Motor neuron (in vitro differentiated cells): ENCODE measurements at places on chromosomes 4 and X.

- no peak for ATAC-seq
These were observed 10.3 kb upstream of the VSIG4 start for GRCh38 chrX:66050140-66050569.

GRCh38 chr4:102439236-102439614, 61.9 kb upstream of the NFKB1 start:
- peak; percentile 73 for ATAC-seq

GRCh38 chrX:20352504-20352903, 85.8 kb upstream of the RPS6KA3 start:
- ATAC-seq, result no peak

GRCh38 chr4:6848717-6849305, 60.8 kb upstream of the TBC1D14 start:
- ATAC-seq, result no peak

GRCh38 chr4:37367901-37368300, 123.4 kb downstream of the NWD2 start:
- ATAC-seq, result no peak

DNA sequence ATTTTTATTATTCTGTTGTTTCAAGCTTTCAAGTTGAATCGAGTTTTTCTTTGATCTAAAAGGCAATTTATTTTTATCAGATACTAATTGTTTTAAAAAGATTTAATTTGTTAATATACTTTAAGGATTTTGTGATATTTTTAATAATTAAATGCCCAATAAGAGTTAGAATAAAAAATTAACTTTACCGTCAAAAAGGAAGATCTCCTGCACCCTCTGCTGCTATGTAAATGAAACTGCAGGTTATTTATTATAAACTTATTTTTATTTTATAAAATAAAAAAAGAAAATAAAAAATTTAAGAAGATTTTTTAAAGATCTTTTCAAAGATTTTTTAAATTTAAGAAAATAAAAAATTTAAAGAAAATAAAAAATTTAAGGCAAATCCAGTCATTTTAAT, 166.1 kb downstream of the CCSER1 start:
- no peak for ATAC-seq

GRCh38 chr4:629915-630641, 4.7 kb downstream of the PDE6B start:
- ATAC-seq, result no peak

DNA sequence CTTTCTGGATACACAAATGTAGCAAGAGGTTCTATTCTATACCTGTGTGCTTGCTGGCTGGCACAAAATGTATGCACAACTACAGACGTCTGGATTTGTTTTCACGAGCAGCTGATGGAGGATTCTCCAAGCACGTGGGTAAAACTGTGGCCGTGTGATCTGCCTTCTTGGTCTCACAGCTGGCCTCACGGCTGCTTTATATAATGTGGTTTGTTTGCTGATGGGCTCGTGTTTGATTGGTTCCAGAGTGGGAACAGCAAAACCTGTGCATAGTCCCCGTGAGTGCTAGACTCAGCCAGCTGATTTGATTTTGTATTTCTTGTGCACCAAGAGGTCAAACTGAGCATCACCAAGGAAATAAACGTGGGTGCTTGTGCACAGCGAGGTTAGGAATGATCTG, 262.6 kb upstream of the RPS6KA3 start:
- ATAC-seq, result no peak

DNA sequence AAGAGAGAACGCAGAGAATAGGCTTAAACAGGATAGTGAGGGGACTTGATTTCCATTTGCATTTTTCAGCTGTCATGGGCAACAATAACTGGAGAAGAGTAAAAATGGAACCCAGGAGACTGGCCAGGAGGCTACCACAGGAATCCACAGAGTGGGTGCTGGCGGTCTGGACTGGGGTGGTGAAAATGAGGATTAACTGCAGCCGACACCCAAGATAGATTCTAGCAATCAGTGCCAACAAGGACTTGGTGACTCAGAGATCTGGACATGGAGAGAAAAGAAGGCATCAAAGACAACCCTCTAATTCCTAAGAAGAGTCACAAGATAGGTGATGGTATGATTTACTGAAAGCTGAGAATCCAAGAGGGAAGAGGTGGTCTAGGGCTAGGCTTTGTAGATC, 102.8 kb downstream of the ATP8A1 start:
- no peak for ATAC-seq

DNA sequence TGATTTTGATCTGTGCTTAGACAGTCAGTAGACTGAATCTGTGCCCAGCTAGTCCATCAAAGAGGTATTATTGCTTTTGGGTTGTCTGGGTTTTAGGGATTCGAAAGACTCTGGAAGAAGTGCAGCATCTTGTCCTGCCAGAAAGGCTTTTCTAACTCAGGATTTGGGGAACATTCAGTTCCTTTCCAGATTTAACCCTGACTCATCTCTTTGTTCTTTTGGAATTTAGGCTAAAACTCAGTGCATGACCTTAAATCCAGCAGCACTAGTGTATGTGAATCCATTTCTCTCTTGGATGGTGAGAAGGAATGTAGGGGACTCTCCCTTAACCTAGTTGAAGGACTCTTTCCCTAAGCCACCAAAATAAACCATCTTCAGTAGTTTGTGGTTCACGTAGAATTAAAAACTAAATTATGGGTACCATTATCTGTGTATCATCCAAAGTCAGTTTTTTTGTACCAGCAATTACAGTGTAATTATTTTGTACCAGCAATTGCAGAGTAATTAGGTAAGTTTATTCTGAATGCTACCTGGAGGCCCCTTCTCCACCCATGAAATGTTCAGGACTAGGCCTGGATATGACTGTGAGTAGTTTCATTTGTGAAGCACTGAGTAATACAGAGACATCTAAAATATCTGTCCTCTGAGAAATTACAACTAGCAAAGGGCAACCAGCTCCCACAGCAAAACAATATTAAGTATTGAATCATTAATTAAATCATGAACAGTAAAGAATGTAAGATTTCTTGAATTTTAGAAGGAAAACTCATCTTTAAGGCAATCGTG, 384.0 kb downstream of the TMA16 start:
- ATAC-seq, result no peak

DNA sequence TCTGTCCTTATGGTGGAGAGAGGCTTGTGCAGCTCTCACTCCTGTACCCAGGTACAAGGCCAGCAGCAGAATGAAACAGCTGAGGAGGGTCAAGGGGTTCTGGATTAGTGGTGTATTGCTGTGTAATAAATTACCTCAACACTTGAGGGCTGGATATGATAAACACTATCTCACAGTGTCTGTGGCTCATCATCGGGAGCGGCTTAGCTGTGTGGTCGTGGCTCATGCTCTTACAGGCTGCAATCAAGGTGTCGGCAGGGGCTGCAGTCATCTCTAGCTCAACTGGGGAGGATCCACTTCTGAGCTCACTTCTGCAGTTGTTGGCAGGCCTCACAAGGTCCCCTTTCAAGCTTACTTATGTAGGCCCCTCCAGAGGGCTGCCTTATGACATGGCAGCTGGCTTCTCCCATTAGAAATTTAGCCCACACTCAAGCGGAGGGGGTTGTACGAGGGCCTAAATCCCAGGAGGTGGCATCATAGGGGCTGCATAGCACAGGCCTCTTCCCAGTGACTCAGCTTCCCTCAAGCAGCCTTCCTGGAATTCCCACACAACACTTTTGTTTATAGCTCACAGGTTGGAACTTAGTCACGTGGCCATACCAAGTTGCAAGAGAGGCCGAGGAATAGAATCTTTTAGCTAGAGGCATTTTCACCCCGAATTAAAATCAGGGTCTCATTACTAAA, 148.2 kb upstream of the RPS6KA3 start:
- no peak for ATAC-seq

DNA sequence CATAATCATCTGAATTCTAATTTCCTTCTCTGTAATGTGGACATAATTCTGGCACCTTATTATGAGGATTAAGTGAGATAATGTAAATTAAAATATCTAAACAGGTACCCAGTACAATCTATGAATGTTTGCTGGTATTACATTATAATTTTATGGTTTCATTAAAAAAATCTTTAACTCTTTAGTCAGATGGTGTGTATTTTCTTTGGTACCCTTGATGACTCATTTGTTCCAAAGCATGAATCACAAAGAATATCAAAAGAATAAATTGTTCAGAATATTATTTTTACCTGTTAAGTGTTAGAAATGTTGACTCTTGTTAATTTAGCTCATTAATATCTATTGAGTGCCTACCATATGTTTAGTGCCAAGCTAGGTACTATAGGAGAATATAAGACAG, 74.3 kb downstream of the SNX25 start:
- no peak for ATAC-seq

- ATAC-seq, result no peak
These were observed 36.0 kb downstream of the STIM2 start for GRCh38 chr4:26896636-26897035.

DNA sequence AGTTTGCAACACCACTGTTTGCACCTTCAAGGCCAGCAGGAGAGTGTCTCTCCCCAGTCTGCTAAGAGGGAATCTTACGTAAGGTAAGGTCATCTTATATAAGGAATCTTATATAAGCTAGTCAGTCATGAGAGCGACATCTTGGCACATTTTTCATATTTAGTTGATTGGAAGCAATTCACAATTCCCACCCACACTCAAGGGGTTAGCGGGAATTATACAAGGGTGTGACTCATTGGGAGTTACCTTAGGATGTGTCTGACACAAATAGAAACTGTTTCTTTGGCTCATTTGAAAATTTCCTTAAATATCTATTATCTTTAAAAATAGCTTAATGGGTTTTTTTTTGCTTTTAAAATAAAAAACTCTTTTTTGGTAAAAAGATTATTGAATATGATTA, 62.1 kb upstream of the GRPR start:
- no peak for ATAC-seq

GRCh38 chr4:54498661-54499111, 159.1 kb upstream of the KIT start:
- ATAC-seq, result peak; percentile 49

DNA sequence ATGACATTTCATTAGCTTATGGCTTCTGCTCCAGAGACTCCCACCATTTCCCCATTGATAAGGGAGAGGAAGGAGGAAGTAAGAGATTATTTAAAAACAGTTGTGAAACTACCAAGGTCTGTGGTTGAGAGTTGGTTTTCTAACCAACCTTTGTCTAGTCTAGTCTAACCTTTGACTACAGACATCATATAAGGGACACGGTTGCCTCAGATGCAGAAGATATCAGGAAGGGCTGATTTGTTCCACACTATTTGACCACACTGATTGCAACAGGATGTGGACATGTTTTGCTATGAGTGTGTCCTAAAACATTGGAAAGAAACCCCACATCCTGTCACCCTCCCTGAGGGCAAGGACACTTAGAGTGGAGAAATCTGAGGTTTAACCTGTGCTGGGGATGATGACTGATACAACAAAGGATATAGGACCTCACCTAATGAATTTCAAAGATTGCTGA, 53.0 kb downstream of the COQ2 start:
- ATAC-seq, result peak; percentile 67

GRCh38 chrX:13885591-13885990, 68.7 kb upstream of the GPM6B start:
- no peak for ATAC-seq

GRCh38 chr4:187544461-187545053, 451.0 kb upstream of the ZFP42 start:
- no peak for ATAC-seq

DNA sequence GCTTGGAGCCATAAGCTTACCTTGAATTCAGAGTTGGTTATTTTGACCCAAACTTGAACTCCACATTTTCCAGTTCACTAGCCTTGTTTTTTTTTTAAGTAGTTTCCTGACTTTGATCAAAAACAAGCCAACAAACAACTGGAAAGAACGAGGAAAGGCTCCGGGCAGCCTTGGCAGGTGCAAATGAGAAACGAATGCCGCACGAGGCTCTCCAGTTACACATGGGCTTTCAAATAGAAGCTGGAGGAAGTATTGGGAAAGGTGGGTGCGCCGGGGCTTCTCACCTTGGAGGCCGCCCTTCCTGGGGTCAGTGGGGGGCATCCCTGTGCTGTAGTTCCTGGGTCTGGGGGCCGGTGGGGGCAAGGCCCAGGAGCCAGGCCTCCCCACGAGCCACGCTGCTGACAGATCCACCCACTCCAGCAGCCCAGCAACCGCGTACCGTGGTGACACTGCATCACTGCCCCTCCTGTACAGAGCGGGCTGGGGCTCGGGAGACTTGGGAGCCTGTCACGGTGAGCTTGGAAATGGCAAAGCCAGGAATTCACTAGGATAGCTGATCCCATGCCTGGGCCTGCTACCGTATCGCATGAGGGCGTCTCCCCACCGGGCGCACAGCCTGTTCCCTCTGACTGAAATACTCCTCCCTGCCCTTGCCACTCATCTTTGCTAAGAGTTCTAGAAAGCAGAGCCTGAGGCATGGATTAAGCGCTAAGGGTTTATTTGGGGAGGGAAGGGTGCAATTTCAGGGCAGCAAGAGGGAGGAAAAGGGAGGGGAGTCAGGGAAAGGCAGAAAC, 50.9 kb upstream of the ADRA2C start:
- peak; percentile 59 for ATAC-seq

DNA sequence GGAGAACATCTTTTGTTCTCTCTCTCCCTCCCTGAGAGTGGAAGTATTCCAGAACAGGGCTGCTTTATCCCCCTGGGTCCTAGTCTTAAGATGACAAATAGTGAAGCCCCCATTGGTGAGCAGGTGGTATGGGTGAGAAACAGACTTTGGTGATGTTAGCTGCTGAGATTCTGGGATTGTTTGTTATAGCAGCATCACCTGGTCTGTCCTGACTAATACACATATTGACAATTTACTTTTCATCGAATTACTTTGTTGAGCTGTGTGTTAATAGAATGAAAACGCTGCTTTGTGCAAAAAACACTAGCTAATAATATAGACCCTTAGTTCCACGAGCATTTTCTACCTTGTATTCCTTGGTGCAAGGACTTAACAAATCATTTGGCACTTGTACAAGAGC, 133.5 kb downstream of the ASMT start:
- ATAC-seq, result no peak

- ATAC-seq, result no peak
These were observed 17.1 kb downstream of the ACSL1 start for GRCh38 chr4:184808713-184809050.

- peak; percentile 78 for ATAC-seq
These were observed 796.6 kb upstream of the POU3F4 start for GRCh38 chrX:82711457-82711856.

- ATAC-seq, result no peak
These were observed 12.4 kb downstream of the SH3KBP1 start for GRCh38 chrX:19875050-19875431.

- no peak for ATAC-seq
These were observed 50.8 kb upstream of the MBNL3 start for GRCh38 chrX:132539611-132540010.

- no peak for ATAC-seq
These were observed 2.2 kb upstream of the ERAS start for GRCh38 chrX:48824066-48824465.

- no peak for ATAC-seq
These were observed 525.1 kb upstream of the AGA start for GRCh38 chr4:177967328-177967727.

GRCh38 chr4:83606898-83607297, 71.0 kb downstream of the GPAT3 start:
- ATAC-seq, result no peak

GRCh38 chr4:85740431-85740861, 265.5 kb downstream of the ARHGAP24 start:
- no peak for ATAC-seq

GRCh38 chr4:6699388-6699787, 5.7 kb downstream of the S100P start:
- no peak for ATAC-seq

GRCh38 chr4:169027663-169028062, 17.6 kb upstream of the CBR4 start:
- ATAC-seq, result no peak
